ENCODE measurements at places on chromosomes 2 and 18. TPM values are rescaled to one million over a fixed set of nuclear protein-coding genes. Genes with fewer than 3 reads are reported as not detected.

- H3K4me3 ChIP-seq: no peak overlapping the region
- H3K36me3 ChIP-seq: no peaks in the 10 kb centered on the region
These were observed 1072.6 kb upstream of the PIK3C3 start for GRCh38 chr18:40882468-40882867.

DNA sequence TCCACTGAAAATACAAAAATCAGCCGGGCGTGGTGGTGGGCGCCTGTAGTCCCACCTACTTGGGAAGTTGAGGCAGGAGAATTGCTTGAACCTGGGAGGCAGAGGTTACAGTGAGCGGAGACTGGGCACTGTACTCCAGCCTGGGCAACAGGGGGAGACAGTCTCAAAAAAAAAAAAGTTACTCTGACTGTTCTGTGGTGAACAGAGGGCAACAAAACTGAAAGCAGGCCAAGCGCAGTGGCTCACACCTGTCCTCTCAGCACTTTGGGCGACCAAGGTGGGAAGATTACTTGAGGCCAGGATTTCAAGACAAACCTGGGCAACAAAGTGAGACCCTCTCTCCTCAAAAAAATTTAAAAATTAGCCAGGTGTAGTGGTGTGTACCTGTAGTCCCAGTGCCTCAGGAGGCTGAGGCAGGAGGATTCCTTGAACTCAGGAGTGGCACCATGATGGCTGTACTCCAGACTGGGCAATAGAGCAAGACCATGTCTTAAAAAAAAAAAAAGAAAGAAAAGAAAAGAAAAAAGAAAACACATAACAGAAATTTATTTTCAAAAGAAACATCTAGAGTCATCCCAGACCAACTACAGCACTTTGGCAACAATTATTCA is 13.6 kb upstream of the RTN4 start:
- H3K27ac ChIP-seq: no peak overlapping the region
- H3K4me1 ChIP-seq: no peaks in the 10 kb centered on the region
- no peaks in the 10 kb centered on the region for H3K27me3 ChIP-seq

FAHD2B gene
- total RNA-seq: 36.1 TPM

SH2D6 gene
- 4.0 TPM for total RNA-seq

GPR155 gene
- 13.5 TPM for total RNA-seq

STK39 gene
- 41.0 TPM for total RNA-seq

- DNase-seq: no peak
- H3K36me3 ChIP-seq: peaks cover 1% of the 10 kb centered on the region
These were observed 247.8 kb upstream of the HDAC4 start for GRCh38 chr2:239648607-239649006.

GRCh38 chr2:28413152-28413898 is 20.7 kb downstream of the FOSL2 start:
- H3K4me3 ChIP-seq: no peak overlapping the region
- DNase-seq: no peak
- H3K27me3 ChIP-seq: no peaks in the 10 kb centered on the region
- peaks cover 58% of the 10 kb centered on the region for H3K4me1 ChIP-seq

DNA sequence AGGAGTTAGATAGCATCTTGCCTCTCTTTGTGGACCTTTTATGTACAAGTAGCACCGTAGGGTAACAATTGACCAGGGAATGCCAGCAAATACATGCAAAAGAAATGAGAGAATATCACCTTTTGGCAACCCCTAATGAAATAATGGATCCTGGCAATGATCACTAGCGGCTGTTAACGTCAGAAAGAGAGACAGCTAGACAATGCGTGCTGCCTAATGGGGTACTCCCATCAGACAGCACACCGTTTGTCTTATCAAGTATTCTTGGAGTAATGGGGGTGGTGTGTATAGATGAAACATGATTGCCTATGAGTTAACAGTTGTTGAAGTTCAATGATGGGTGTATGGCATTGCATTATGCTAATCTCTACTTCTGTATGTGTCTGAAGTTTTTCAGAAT is 1.6 kb downstream of the ELAC1 start:
- peaks cover 42% of the 10 kb centered on the region for H3K4me1 ChIP-seq
- peak overlapping the region; percentile 84 for H3K4me3 ChIP-seq
- H3K27ac ChIP-seq: peak overlapping the region; percentile 74
- no peak for DNase-seq
- H3K27me3 ChIP-seq: no peaks in the 10 kb centered on the region

DNA sequence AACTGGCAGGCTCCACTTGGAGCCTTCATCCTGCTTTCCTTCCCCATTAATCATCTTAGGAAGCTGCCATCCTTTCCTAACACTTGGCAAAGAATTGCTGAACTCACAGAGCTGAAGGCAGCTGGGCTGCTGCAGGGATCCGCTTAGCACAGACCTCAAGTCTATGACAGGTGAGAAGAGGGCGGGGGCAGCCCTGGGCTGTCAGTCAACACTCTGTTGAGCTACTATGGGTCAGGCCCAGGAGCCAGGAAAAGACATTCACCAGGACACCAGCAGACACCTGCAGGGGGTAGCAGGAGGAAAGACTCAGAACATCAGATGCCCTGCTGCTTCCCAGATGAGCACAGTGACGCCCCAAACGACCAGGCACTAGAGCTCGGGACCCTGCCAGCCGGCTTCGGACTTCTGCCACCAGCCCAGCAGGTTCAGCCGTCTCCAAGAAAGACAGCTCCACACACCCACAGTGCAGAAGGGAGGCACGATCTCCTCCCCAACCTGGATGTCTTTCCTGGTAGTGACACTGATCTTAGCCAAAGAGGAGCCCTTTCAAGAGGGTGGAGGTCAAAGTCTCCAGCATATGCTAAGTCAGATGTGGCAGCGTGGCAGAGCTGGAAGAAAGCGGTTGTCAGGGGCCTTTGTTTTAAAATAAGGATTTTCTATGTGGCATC is 55.2 kb downstream of the SNORC start:
- H3K4me1 ChIP-seq: peaks cover 19% of the 10 kb centered on the region
- H3K27ac ChIP-seq: no peak overlapping the region
- no peak for DNase-seq

GRCh38 chr18:77165503-77166188 is 33.1 kb upstream of the MBP start:
- no peak overlapping the region for H3K4me3 ChIP-seq
- no peaks in the 10 kb centered on the region for H3K4me1 ChIP-seq
- H3K27ac ChIP-seq: no peak overlapping the region
- H3K36me3 ChIP-seq: no peaks in the 10 kb centered on the region
- peaks cover 5% of the 10 kb centered on the region for H3K27me3 ChIP-seq

CPLX4 gene
- not detected for total RNA-seq

DNA sequence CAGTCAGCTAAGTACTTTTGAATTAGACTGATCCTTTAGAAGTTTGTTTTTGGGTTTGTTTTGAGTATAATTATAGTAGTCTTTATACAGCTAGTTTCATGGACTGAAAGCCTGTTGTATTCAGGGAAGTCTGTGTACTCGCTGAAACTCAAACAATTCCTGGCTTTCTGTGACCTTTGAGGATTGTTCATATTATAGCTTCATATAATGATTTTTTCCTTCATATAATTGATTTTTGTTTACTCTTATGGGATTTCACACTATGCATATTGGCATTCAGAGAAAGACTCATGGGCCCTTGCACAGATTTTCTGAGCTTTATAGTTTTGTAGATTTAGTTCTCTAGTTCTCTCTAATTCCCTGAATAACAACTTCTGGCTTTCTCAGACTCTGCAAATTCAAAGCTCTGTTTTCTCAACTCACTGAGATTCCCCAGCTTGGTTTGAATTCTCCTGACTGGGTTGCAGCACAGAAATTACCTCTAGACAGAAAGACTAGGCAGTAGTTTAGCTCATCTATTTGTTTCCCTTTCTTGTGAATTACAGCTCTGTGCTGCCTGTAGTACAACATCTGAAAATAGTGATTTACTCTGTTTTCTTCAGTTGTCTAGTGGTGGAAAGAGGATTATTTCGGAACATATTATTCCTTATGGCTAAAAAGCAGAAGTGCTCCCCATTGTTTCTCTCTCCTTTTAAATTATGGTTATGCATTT is 495.9 kb upstream of the CNTNAP5 start:
- H3K4me3 ChIP-seq: no peak overlapping the region
- no peaks in the 10 kb centered on the region for H3K27me3 ChIP-seq

ABCB11 gene
- total RNA-seq: not detected
